ENCODE measurements at places on chromosomes 7 and 10.

- DNase-seq = no peak
These were observed 156.7 kb upstream of the TCF7L2 start for GRCh38 chr10:112793202-112793921.

GRCh38 chr10:29084681-29085307, 204.1 kb upstream of the LYZL1 start:
- no peak for DNase-seq

GRCh38 chr10:91299999-91300575, 79.6 kb downstream of the PCGF5 start:
- no peak for DNase-seq

- no peak for DNase-seq
These were observed 116.3 kb downstream of the CUX1 start for GRCh38 chr7:101933688-101934121.

DNA sequence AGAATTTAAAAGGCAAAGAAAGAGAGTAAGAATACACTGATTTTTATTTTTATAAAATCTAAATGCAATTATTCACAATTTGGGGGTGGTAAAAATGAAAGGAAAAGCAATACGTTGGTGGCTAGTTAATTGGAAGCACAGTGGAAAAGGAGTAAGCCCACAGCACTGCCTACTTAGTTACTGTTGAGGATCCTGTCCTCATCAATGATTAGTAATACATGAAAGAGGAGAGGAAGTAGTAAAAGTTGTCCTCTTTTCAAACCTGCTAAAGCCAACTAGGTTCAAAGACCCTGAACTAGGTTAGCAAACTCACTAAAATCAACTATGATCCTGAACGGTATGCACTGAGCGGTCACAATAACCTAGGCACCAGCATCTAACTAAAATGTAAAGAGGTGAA, 52.7 kb upstream of the LRRN3 start:
- no peak for DNase-seq

- no peak for DNase-seq
These were observed 65.1 kb upstream of the BET1 start for GRCh38 chr7:94069162-94069739.

GRCh38 chr7:11170863-11171568, 197.3 kb downstream of the PHF14 start:
- DNase-seq = no peak

GRCh38 chr7:135562720-135563119, 5.0 kb downstream of the NUP205 start:
- DNase-seq = no peak

DNA sequence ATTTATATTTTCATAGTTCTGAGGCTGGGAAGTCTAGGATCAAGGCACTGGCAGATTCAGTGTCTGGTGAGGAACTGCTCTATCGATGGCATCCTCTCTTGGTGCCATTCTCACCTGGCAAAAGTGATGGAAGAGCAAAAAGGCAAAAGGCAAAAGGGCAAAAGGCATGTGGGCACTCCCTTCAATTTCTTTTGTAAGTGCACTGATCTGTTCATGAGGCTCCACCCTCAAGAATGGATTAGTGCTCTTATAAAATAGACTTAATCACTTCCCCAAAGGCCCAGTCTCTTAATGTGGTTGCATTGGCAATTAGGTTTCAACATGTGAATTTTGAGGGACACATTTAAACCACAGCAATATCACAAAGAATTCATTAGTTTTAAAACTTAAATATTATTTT, 16.1 kb downstream of the TAS2R60 start:
- no peak for DNase-seq
